Activated naive CD8-positive, alpha-beta T cell treated with anti-CD3 and anti-CD28 coated beads for 36 hours (primary cell): ENCODE measurements at places on chromosomes 3 and 15. TPM values are rescaled to one million over a fixed set of nuclear protein-coding genes. Genes with fewer than 3 reads are reported as not detected.

The PLA2G4F gene
- not detected for total RNA-seq

The HRG gene
- not detected for total RNA-seq

The GXYLT2 gene
- 0.16 TPM for total RNA-seq

The SCG3 gene
- total RNA-seq = not detected

The SST gene
- total RNA-seq = not detected

The CCR1 gene
- not detected for total RNA-seq

The SMC4 gene
- 164 TPM for total RNA-seq

The TRMT10C gene
- total RNA-seq = 85.3 TPM

The LYZL4 gene
- total RNA-seq = not detected

The POC1A gene
- total RNA-seq = 24.8 TPM

The AMT gene
- total RNA-seq = 0.42 TPM

DNA sequence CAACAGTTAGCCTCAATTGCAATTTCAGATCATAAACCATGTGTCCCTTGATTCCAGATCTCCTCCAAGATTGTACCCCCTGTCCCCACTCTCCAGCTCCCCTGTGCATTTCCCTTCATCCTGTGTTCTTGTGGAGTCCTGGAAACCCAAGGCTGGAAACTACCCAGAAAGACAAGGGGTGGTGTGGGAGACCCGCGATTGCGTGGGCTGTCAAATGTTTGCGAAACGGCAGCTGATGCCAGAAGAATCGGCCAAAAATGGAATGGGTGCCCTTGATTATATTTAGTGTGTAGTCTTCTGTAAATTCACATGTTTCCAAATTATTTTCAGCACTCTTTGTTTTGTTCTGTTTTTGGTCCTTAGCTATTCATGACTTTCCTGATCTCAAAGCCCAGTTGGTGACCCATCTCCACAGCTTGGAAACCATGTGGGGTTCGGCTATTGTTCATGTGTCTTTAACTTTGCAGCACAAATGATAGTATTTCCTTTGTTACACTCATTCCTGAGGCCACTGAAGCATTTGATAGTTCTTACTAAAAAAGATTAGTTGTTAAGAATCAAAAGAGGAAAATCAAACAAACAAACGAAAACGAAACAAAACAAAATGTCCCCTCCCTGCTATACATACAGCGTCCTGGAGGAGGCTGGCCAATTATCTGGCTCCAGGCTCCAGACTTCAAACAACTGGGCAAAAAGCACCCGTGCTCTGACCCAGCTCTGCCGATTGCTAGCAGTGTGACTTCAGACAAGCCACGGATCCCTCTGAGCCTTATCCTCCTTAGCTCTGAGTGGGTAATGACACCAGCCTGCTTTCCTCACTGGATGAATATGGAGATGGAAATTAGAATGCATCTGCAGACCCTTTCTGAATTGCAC lies 120.9 kb downstream of the CACNA2D3 start:
- peaks cover 4% of the 10 kb centered on the region for H3K27me3 ChIP-seq
- no peak overlapping the region for H3K27ac ChIP-seq
- DNase-seq = no peak
- H3K4me3 ChIP-seq = no peak overlapping the region
- H3K36me3 ChIP-seq = no peaks in the 10 kb centered on the region
- H3K4me1 ChIP-seq = no peaks in the 10 kb centered on the region

DNA sequence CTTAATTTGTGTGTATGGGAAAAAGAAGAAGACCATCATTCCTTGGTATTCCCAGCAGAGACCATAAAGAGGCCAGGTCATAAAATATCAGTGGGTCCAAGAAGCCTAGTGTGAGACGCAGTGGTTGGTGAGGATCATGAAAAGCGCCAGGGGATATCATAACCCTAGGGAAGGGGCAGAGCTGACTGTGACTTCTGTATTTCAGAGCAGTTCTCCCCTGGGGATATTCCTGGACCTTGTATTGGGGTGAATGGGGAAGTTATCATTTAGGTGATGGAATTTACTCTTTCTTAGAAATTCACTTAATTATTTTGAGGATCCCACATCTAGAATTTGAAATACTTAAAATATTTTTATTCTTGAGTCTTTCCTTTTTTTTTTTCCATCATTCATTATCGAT lies 34.9 kb upstream of the UMPS start:
- no peak overlapping the region for H3K27ac ChIP-seq
- H3K4me3 ChIP-seq = no peak overlapping the region
- H3K36me3 ChIP-seq = no peaks in the 10 kb centered on the region
- peaks cover 11% of the 10 kb centered on the region for H3K27me3 ChIP-seq
- DNase-seq = no peak

- H3K27ac ChIP-seq = no peak overlapping the region
- no peak for DNase-seq
- H3K4me3 ChIP-seq = no peak overlapping the region
- no peaks in the 10 kb centered on the region for H3K27me3 ChIP-seq
- peaks cover 15% of the 10 kb centered on the region for H3K36me3 ChIP-seq
Observed at GRCh38 chr3:49519296-49519695, 35.0 kb upstream of the BSN start.

DNA sequence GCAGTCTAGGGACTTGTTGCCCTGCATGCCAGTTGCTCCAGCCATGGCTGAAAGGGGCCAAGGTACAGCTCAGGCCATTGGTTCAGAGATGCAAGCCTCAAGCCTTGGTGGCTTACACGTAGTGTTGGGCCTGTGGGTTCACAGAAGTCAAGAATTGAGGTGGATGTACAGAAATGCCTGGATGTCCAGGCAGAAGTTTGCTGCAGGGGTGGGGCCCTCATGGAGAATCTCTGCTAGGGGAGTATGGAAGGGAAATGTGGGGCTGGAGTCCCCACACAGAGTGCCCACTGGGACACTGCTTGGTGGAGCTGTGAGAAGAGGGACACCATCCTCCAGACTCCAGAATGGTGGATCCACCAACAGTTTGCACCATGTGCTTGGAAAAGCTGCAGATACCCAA lies 10.6 kb upstream of the B3GNT5 start:
- H3K27me3 ChIP-seq = peaks cover 7% of the 10 kb centered on the region
- no peak overlapping the region for H3K4me3 ChIP-seq
- no peak overlapping the region for H3K27ac ChIP-seq
- peaks cover 13% of the 10 kb centered on the region for H3K36me3 ChIP-seq
- no peak for DNase-seq
- H3K4me1 ChIP-seq = peaks cover 7% of the 10 kb centered on the region

DNA sequence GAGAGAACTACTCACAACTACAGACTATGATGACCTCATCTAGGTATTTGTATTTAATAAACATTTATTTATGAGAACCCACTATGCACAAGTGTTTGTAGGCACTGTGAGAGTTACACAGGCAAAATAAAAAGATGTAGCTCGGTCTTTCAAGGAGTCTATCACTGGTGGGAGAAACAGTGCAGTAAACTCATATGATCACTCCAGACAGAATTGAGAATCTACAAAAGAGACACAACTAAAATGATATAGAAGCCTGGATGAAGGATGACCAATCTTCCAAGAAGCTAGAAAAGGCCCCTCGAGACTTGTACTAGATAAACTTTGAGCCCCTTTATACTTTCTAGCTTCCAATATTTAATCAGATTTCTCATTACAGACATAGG lies 70.2 kb upstream of the ZBTB20 start:
- no peak overlapping the region for H3K4me3 ChIP-seq
- H3K36me3 ChIP-seq = no peaks in the 10 kb centered on the region
- H3K27ac ChIP-seq = no peak overlapping the region
- peaks cover 2% of the 10 kb centered on the region for H3K4me1 ChIP-seq
- DNase-seq = no peak
- H3K27me3 ChIP-seq = peaks cover 7% of the 10 kb centered on the region

- no peaks in the 10 kb centered on the region for H3K4me1 ChIP-seq
- no peaks in the 10 kb centered on the region for H3K36me3 ChIP-seq
- H3K4me3 ChIP-seq = no peak overlapping the region
- no peak overlapping the region for H3K27ac ChIP-seq
- H3K27me3 ChIP-seq = no peaks in the 10 kb centered on the region
Observed at GRCh38 chr3:191343913-191344312, 13.6 kb upstream of the UTS2B start.

DNA sequence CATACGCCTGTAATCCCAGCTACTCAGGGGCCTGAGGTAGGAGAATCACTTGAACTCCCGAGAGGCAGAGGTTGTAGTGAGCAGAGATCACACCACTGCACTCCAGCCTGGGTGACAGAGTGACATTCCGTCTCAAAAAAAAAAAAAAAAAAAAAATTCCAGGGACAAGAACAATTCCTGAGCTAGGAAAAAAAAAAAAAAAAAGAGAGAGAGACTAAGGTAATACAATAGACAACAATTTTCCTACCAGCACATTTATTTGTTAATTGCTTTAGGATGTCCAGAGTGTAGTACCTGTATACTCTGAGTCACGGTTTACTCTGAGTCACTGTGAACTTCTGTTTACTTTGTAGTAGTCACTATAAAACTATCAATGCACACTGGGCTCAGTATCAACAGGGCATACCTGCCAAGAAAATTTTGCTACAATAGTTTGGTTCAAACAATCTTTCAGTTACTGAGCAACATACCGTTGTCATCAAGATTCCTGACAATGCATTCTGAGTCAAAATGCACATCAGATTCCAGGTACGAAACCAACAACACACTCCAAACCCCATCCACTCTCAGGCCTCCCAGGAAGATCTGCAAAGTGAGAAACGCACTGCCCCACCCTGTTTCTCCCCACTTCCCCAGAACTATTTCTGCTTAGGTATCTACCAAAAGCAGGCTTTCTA lies 28.3 kb downstream of the IGF2BP2 start:
- H3K4me1 ChIP-seq = peaks cover 10% of the 10 kb centered on the region
- peaks cover 8% of the 10 kb centered on the region for H3K27me3 ChIP-seq
- no peaks in the 10 kb centered on the region for H3K36me3 ChIP-seq
- H3K4me3 ChIP-seq = no peak overlapping the region

DNA sequence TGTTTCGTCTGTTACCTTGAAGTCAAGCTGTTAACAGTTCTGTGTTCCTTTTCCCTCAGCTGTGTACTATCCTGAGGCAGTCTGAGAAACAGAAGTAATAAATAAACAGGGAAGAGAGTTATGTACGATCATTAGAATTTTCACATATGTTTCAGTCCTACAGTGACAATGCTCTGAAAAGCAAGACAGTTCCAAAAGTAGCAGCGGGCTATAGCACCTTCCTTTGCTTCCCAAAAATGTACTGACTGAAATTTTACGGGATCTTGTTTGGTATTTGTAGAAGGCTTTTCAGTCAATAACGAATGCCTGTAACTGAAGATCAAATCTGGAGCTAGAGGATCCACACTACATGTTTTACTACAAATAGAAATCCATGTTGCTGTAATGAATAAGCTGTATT lies 428.1 kb downstream of the PYDC2 start:
- H3K27ac ChIP-seq = no peak overlapping the region
- H3K4me1 ChIP-seq = no peaks in the 10 kb centered on the region
- DNase-seq = no peak

GRCh38 chr15:95468820-95469219 lies 861.7 kb upstream of the NR2F2 start:
- H3K4me1 ChIP-seq = no peaks in the 10 kb centered on the region
- no peak overlapping the region for H3K4me3 ChIP-seq
- no peaks in the 10 kb centered on the region for H3K36me3 ChIP-seq
- H3K27ac ChIP-seq = no peak overlapping the region
- DNase-seq = no peak

DNA sequence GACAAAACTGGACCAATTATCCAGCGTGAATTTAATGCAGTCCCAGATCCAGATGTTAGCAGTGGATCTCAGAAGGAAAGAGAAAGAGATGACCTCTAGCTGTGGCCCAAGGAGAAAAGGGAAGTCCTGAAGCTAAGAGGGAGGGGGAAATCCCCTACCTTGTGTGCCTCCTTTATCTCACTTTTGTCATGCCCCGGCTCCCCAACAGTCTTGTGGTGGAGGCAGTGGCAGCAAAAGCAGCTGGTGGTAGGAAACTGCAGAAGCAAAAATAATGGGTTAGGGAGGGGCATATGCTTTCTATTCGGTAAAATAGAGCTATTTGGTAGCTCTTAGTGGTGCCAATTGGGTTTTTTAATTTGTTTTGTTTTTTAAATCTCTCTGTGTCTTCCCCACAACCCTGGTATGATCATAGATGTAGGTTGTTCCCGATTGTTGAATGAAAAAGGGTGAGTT lies 56.5 kb downstream of the MCTP2 start:
- peak; percentile 57 for DNase-seq
- H3K4me3 ChIP-seq = peak overlapping the region; percentile 77

- H3K4me3 ChIP-seq = no peak overlapping the region
- H3K27ac ChIP-seq = no peak overlapping the region
- DNase-seq = no peak
- H3K36me3 ChIP-seq = no peaks in the 10 kb centered on the region
- H3K4me1 ChIP-seq = no peaks in the 10 kb centered on the region
Observed at GRCh38 chr15:71397377-71397776, 282.1 kb downstream of the THSD4 start.

DNA sequence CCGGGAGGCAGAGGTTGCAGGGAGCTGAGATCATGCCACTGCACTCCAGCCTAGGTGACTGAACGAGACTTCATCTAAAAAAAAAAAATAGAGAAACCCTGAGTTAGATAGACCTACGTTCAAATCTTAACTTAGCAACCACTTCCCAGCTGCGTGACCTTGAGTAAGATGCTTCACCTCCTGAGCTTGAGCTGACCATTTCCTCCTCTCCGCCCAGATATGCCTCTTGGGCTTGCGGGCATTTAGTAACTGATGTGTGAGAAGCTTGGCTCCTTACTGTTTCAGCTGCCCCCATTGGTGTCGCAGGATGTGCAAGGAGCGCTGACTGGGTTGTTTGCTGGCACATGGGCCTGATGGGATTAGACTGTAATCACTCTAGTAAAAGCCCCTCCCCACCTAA lies 26.9 kb upstream of the ATG7 start:
- no peak for DNase-seq
- H3K36me3 ChIP-seq = peaks cover 2% of the 10 kb centered on the region
- H3K4me1 ChIP-seq = peaks cover 9% of the 10 kb centered on the region
- H3K27me3 ChIP-seq = no peaks in the 10 kb centered on the region

DNA sequence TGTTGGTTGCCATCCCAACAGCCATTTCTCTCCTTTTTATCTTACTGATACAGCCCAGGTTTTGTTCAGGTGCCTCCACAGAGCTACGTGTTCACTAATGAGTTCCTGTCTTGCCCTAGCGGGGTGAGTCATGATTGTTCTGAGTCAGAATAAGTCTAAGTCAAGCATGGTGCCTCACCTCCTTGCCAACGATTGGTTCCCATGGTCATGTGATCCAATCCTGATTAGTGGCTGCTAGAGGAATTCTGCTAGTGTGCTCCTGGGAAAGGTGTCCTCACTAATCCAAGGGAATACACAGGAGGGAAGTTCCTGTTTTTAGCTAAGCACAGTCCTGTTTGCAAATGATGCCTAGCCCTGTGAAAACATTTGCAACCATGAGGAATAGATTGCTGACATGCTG lies 99.8 kb downstream of the NSUN3 start:
- H3K27ac ChIP-seq = no peak overlapping the region
- H3K4me3 ChIP-seq = no peak overlapping the region
- DNase-seq = no peak

DNA sequence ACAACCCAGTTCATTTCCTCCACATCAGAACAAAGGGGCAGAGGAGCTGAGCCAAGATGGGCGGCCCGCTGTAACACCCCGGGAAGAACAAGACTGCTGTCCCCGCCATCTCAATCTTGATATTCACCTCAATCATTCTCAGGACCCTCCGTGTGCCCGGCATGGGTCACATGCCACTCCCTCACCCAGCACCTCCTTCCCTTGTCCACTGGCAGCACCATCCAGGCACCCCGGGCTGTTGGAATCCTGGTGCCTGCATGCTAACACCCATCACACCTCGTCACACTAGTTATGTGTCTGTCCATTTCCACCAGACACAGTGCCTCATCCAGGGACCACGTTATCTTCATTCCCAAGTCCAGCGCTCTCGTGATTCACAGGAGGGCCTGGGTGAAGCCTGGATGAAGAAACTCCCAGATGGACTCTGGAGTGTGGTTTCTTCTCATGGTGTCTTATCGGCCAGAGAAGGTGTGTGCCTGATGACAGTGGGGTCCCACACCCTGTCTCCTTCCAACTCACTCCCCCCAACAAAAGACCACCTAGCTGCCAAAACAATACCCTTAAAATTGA lies 16.7 kb downstream of the MEGF11 start:
- H3K4me1 ChIP-seq = no peaks in the 10 kb centered on the region
- no peak overlapping the region for H3K27ac ChIP-seq
- peaks cover 6% of the 10 kb centered on the region for H3K27me3 ChIP-seq
- H3K36me3 ChIP-seq = no peaks in the 10 kb centered on the region
